Retina (tissue), 1 donor: ENCODE measurements at places on chromosomes 16 and 17.

GRCh38 chr17:70242781-70243437 lies 73.6 kb downstream of the KCNJ2 start:
- DNase-seq = no peak

DNA sequence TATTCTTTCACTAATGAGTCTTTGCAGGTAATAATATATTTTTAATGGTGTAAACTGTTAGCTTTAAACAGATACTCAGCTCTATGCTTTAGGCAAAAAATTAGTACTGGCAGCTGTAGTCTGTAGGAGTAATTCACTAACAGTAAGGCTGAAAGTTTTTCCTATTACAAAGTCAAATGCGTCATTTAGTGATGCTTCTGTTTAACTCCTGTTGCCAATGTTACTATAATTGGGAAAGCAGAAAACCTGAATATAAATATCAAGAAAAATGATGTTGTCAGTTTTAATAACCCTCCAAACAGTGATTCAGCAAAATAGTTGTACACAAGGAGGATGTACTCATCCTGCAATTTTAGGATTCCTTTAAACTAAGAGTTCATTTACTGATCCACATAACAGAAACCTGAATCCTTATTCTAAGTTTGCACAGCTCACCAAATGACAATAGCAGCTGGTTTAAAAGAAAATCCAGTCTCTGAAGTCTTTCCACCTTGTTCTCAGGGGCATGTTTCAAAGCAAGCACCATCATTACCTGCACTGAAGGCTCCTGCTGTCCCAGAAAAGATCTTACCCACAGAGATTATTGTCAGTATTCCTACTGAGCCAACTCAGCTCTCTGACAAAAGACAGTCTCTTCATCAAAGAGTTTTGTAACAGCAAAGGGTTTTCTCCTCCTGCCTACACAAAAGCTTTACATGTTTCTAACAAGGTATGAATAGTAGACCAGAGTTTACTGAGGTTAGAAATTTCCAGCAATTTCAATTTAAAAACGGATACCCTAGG lies 4.2 kb downstream of the CDR2 start:
- DNase-seq = no peak

DNA sequence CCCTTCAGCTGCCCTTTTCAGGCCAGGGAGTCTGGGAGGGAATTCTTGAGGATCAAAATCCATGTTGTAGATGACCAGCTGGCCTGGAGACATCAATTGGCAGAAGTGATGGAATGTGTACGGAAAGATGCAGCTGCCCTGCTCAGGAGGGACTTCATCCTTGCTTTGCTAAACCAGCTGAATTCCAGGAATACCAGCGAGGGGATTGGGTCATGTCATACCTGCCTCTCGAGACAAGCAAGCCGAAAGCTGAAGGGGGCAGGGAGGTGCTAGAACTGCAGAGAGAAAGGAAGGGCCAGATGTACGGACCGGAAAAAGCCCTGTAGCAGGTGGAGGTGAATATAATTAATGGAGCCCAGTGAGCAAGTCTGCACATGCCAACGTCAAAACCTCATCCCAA lies 25.6 kb upstream of the NTN1 start:
- no peak for DNase-seq

DNA sequence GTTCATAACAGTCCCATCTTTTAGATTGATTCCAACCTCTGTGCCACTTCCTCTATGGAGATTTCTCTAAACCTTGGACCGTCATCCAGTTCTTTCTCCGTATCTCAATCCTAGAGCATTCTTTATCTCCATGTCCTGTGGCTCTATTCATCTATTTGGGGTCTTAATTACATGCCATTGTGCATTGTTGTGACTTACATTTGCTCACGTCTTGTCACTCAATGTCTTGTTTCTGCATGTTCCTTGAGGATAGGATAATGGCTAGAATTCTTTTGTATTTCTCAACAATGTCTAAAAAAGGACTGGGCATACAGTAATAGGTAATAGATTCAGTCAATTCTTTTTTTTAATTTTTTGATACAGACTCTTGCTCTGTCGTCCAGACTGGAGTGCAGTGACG lies 50.2 kb downstream of the ARSG start:
- DNase-seq = no peak

DNA sequence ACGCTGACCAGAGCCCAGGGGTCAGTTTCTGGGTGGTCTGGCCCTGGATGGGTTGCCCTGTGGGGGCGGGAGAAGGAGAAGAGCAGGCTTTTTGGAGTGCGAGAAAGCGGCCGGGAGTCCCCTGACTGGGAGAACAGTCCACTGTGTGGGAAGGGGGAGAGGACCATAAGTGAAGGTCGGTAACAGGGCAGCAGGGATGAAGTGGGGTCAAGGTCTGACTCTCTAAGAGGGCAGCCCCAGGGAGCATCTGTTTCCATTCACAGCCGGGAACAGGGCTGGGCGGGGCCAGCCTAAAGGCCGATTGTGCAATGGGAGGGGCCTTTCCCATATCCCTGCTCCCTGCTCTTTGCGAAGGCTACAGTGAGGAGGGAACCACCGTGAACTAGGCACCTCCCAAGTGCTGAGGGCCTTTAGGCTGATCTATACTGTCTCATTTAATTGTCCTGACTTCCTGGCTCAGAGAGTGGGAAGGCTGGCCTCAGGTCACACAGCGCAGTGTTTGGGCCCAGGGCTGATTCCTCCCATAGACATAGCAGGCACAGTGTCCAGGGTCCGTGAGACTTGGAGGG lies 10.4 kb upstream of the WFDC1 start:
- DNase-seq = peak; percentile 60

- no peak for DNase-seq
Measured at GRCh38 chr17:68298601-68299000, 7.3 kb downstream of the ARSG start.
